Naive thymus-derived CD4-positive, alpha-beta T cell (primary cell): ENCODE measurements at places on chromosomes 16 and 17.

DNA sequence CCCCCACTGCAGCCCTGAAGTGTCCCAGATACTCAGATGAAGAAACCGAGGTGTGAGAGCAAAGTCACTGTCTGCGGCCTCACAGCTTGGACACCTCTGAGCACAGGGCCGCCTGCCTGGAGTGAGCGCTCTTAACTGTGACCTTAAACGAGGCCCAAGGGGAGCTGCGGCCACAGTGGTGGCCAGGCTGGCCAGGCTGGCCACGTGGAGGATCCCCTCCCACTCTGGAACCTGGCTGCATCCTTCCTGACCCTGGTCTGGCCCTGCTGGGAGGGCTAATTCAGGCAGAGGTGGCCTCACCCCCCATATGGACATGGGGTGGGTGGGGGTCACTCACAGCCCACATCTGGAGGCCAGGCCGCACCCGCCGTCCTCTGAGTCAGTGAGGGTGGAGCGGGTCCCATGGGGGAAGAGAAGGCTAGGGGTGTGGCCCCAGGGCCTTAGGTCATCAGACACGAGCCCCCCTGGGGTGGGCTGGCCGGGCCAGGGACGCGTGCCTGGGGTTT lies 6.6 kb downstream of the VASN start:
- peak; percentile 19 for DNase-seq

DNA sequence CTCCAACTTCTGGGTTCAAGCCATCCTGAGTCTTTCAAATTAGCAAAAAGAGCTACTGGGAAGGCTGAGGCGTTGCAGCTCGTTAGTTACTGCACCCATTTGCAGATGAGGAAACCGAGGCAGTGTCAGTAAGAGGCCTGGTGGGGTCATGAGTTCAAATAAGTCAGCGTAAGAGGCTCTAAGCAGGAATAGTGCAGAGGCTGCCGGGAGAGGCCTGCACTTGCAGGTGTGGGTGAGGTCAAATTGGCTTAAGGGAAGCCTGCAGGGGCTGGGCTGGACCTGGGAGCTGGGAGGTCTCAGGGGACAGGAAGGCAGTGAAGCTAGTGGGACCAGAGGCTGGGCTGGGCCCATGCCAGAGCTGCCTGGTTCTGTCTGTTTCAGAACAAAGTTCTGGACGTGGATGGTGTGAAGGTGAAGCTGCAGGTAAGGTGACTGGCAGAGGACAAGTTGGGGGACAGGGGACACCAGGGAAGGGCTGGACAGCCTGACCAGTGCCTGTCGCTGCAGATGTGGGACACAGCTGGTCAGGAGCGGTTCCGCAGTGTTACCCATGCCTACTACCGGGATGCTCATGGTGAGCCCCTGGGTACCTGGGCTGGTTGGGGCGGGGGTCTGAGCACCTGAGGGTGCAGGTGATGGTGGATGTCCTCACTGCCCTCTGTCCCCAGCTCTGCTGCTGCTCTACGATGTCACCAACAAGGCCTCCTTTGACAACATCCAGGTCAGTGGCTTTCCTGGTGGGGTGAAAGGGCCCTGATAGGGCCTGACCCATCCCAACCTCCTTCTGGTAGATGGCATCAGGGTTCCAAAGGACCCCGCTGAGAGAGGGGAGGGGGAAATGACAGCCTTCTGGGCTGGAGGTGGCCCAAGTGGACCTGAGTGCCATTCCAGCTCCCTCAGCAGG lies 3.0 kb downstream of the RAB26 start:
- no peak for DNase-seq

DNA sequence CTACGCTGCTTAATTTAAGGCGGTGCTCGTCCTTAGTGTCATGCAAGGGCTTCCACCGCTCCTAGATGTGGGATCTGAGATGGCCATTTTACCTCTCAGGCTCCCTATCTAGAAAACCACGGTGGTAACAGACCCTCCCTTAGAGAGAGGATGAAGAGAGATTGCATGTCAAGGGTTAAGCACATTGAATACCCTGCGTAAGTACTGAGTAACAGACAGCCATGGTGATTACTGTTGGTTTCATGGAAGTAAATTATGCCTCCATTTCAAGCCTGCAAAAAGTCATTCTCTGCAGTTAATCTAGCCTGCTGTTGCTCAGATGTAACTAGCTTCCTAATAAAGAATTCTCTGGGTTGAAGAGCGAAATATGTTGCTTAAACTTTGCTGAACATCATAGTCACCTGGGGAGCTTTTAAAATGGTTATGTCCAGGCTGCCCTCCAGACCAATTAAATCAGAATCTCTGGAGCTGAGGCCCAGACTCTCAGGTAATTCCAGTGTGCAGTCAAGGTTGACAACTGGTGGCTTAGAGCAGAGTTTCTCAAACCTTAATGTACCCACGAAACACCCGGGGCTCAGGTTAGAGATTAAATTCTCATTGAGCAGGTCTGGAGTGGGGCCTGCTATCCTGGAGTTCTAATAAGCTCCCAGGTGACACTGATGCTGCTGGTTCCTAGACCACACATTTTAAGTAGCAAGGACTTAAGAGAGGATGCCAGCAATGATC lies 167.1 kb downstream of the SNX29 start:
- no peak for DNase-seq

GRCh38 chr16:17013038-17013437 lies 457.7 kb downstream of the XYLT1 start:
- DNase-seq, result no peak

- DNase-seq, result no peak
Measured at GRCh38 chr16:82641336-82641984, 14.7 kb downstream of the CDH13 start.

- DNase-seq, result peak; percentile 64
Measured at GRCh38 chr16:88737298-88738150, 31.2 kb downstream of the CTU2 start.

GRCh38 chr16:73032541-73033270 lies 15.2 kb downstream of the ZFHX3 start:
- no peak for DNase-seq

DNA sequence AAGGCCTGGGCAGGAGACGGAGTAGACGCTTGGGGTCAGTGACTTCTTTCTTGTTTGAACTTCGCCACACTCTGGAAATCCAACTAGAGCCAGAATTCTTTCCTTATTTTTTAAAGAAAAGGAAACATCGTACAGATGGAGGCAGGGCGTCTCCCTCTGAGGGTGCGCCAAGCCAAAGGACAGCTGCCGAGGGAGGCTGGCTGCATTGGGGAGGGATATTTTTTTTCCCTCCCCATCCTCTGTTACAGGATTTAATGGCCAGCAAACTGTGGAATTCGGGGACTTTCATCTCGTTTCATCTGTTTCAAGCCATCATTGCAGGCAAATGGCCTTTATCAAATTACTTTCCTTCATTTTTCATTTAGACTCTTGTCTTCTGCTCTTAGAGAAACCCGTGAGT lies 15.9 kb downstream of the CDK5R1 start:
- no peak for DNase-seq

GRCh38 chr17:57516290-57517230 lies 228.5 kb downstream of the CCDC182 start:
- no peak for DNase-seq

DNA sequence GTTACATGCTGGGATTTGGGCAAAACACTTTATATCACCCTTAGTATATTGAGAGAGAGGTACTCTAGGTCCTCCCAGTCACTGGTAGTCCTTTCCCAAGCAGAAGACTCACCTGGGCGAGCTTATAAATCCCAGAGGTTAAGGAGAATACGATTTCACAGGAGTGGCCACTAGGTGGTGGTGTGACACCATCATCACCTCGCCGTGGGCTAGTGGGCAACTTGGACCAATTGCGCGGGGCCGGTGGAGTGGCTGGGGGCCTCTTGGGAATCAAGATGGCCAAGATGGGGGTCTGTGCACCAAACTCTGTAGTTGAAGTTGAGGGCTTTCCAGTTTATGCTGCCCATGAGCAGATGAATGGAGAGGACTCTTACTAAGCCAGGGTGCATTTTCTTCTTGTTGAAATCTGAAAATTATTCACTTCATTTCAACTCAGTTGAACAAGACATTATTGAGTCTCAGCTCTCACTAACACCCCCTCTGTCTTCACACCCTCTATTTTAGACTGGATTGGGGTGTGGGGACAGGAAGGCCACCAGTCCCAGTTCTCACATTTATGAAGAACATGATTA lies 38.2 kb upstream of the PIRT start:
- peak; percentile 25 for DNase-seq

DNA sequence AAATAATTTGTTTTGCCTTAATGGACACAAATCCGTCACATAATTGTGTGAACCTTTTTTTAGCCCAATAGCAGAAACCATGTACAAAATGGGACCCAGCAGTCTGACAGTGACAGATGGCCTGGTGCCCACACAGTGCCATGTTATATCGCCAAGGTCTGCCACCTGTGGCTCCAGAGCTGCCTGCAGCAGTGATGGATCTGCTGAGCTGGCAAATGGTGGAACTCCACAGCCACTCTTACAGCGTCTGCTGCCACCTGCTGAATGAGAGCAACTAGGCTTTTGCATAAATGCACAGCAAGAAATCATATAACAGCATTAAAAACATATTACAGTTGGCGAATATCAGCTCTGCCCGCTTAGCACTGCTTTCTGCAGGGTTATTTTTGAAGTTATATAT lies 59.4 kb downstream of the NUP93 start:
- peak; percentile 33 for DNase-seq

DNA sequence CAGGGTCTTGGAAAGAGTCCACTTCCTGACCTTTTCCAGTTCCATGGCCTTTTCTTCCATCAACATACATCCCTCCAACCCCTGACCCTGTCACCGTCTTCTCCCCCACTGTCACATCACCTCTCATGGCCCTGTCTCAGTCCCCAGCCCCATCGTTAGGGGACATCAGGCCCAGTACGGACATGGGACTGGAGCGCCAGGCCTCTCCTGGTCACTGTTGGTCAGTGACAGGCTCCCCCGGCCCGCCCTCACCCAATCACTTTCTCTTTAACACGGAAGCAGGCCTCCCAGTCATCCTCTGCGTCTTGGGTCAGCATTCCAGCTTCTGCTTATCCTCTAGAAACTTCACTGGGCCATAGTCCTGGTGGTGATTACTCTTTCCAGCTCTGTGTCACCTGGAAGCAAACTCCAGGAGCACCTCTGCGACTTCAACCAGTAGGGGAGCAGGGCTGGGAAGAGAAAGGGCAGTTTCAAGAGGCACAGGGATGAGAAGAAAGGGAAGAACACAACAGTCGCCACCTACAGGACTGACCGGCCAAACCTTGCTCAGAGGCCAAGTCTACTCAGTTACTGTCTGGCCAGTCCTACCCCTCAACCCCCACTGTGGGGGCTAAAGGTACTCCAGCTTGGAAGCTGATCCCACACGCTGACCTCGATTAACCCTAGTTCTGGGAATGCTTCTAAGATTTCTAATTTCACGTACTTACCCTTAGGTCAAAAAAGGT lies 15.9 kb upstream of the ICAM2 start:
- no peak for DNase-seq

GRCh38 chr16:17747081-17747756 lies 276.5 kb upstream of the XYLT1 start:
- DNase-seq, result no peak

DNA sequence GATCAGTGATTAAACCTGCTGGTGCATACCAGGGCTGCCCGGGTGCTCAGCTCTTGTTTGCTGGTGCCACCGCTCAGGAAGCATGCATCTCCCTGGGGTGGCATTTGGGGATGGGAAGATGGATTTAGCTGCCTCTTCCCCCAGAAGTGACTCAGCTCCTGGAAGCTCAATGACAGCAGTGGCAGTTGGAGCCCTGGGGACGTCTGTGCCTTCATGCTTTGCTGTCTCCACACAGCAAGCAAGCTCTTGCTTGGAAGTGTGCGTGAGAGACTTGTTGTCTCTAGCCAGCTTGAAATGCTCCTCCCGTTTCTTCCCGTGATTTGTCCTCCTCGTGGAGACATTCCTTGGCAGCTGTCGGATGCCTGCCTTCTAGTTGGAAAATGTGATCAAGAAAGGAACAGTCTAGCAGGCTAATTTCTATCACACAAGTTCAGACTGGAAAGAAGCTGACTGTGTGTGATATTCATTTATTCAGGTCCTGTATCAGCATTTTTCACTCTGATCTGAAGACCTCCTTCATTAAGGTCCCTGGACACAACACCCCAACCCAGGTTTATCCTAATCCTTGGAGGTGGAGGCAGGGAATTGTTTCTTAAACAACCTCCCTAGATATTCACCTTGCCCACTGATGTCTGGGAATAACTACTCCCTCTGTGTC lies 73.0 kb downstream of the BMERB1 start:
- no peak for DNase-seq

GRCh38 chr16:569445-570254 lies at the start of gene PIGQ:
Gene PIGQ (plus strand): TSS chr16:569968. CDS start chr16:574075, 4,107 bp downstream.
- peak; percentile 62 for DNase-seq

DNA sequence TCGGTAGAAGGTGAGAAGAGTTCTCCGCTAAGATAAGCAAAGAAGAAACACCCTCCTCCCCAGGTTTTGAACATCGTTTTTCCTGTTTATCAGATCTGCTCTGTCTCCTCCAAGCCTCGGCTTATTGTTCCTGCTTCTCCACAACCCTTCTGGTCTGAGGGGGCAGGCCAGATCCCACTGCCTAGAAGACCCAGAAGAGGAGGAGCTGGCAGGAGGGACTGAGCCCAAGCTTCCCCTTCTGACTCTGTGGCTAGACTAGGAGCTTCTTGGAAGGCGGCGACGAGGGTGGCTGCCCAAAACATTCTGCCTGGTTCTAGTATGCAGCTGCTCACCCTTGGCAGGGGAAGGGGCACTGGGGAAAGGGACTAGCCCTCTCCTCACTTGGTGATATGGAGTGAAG lies 5.2 kb upstream of the HOXB5 start:
- DNase-seq, result no peak

GRCh38 chr16:87610026-87610425 lies 7.7 kb downstream of the JPH3 start:
- no peak for DNase-seq

DNA sequence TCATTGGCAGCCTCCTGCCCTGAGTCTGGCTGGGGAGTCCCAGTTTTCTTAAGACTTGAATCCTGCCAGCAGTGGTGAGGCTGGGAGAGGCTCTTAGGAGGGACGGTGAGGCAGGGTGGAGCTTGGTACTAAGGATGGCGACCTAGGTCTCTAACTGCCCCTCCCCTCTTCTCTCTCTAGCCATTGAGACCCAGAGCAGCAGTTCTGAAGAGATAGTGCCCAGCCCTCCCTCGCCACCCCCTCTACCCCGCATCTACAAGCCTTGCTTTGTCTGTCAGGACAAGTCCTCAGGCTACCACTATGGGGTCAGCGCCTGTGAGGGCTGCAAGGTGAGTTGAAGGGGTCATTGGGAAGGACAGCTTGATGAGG lies 16.4 kb downstream of the GJD3 start:
- DNase-seq, result no peak

GRCh38 chr16:11198828-11199227 lies 57.2 kb downstream of the SOCS1 start:
- DNase-seq, result no peak
